ENCODE measurements at places on chromosomes 7 and 10. TPM values are rescaled to one million over a fixed set of nuclear protein-coding genes. Genes with fewer than 3 reads are reported as not detected.

GRCh38 chr7:130071701-130072622, 1.6 kb downstream of the KLHDC10 start:
- DNase-seq, result peak; percentile 62

DNA sequence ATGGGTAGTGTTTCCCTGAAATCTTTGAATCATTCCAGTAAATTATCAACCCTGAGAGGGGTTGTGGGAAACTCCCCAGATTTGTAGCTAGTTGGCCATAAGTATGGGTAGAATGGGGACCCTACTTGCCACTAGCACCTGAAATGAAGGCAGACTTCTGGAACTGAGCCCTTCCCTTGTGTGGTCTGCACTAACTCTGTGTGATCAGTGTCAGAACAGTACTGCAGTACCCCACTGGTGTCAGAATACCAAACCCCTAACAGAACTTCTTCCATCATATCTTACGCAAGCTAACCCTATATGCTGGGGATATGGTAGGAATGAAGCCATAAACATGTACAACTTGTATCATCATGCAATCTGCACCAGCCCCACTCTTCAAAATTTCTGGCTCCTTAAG, 50.8 kb downstream of the ABI1 start:
- DNase-seq, result no peak

GRCh38 chr10:88555190-88555908, 27.8 kb downstream of the RNLS start:
- DNase-seq, result no peak

GRCh38 chr7:142582351-142582750, 166.9 kb upstream of the PRSS1 start:
- no peak for DNase-seq

GRCh38 chr7:111728635-111728995, 166.3 kb upstream of the IMMP2L start:
- DNase-seq, result no peak

DNA sequence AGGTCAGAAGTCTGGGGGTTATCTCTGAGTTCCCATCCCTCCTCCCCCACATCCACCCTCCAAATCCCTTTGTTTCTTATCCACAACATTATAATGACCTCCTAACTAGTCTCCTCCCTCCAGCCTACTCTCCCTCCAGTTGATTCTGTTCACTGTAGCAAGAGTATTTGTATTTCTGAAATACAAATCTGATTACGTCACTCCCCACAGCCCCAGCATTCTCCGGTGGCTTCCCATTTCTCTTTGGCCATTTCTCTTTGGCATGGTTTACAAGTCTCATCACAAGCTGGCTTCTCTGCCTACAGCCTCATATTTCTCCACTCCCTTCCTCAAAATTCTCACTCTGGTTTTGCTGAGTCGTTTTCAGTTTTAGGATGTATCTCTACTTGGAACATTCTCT, 24.6 kb upstream of the MRPS33 start:
- no peak for DNase-seq

- peak; percentile 1 for DNase-seq
Observed at GRCh38 chr10:70583669-70584037, 18.9 kb downstream of the PRF1 start.

- no peak for DNase-seq
Observed at GRCh38 chr7:32958046-32959025, 1.1 kb downstream of the FKBP9 start.

DNA sequence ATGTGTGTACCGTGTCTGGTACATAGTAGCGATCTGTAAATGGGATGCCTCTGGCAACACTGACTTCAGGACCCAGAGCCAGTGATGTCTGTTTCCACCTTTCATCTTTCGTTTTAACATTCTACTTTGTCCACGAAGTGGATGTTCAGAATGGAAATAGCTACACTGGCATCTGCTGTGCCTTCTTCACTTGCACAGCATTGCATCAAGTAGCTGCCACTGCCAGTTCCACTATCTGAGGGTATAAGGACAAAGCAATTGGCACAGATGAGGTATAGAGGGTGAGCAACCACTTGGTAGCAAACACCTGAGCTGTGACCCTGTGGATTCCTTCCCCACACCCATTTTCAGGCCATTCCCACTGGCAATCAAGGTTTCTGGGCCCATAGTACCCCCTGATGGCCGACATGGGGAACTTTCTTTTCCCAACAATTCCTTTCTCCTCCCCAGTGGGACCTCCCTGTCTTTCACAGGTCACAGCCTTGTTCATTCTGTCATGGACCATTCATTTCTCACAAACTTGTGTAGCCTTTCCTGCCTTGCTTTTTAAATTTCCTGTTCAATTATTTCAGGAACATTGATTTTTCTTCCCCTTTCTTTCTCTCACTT, 4.0 kb downstream of the ITGA8 start:
- no peak for DNase-seq

- DNase-seq, result no peak
Observed at GRCh38 chr10:61804414-61804813, 97.1 kb upstream of the ARID5B start.

GRCh38 chr7:152674860-152675758, 832 bp downstream of the XRCC2 start:
- DNase-seq, result peak; percentile 43

- no peak for DNase-seq
Observed at GRCh38 chr7:30048582-30048981, 20.4 kb downstream of the PLEKHA8 start.

DNA sequence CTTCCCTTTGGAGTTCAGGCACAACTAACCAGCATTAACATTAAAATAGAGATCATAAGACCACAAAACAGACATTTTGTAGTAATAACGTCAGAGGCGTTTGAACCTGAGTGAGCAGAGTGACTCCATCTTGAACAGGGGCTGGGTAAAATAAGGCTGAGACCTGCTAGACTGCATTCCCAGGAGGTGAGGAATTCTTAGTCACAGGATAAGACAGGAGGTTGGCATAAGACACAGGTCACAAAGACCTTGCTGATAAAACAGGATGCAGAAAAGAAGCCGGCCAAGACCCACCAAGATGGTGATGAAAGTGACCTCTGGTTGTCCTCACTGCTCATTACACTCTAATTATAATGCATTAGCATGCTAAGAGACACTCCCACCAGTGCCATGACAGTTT, 493.2 kb upstream of the AUTS2 start:
- no peak for DNase-seq

DNA sequence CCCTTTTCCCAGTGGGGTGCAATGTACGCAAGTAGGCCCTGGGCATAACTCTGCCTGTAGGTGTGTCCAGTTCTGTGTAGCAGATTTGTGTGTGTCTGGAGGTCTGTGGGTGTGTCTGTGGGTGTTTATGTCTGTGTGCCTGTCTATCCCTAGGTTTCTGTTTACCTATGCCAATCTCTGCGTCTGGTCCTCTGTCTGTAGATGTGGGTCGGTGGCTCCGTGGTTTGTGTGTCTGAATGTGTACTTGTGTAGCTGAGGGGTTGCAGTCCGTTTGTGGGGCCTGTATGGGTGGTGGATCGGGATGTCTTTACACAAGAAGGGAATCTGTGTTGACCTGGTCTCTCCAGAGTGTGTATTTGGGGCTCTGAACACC, 932 bp downstream of the NYAP1 start:
- no peak for DNase-seq

GRCh38 chr7:43130347-43130746, 17.9 kb downstream of the HECW1 start:
- no peak for DNase-seq

GRCh38 chr7:137953665-137954470, 48.0 kb downstream of the CREB3L2 start:
- DNase-seq, result no peak

DNA sequence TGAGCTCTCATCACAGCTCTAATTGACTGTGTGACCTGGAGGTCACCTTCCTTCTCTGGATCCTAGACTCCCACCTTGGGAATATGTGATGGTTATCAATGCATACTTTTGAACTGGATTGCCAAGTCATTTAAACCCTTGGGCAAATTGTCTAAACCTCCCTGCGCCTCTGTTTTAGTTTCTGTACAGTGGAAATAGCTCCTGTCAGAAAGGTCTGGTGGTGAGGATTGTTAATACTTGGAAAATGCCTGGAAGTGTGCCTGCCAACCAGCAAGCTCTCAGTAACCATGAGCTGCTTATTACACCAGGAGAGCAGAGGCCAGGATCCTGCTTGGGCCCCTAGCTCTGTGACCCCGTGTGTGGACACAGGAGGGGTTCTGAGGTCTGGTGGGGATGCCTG, 108.7 kb upstream of the PPIF start:
- DNase-seq, result no peak

- no peak for DNase-seq
Observed at GRCh38 chr10:106551501-106552062, 612.9 kb downstream of the SORCS1 start.

DNA sequence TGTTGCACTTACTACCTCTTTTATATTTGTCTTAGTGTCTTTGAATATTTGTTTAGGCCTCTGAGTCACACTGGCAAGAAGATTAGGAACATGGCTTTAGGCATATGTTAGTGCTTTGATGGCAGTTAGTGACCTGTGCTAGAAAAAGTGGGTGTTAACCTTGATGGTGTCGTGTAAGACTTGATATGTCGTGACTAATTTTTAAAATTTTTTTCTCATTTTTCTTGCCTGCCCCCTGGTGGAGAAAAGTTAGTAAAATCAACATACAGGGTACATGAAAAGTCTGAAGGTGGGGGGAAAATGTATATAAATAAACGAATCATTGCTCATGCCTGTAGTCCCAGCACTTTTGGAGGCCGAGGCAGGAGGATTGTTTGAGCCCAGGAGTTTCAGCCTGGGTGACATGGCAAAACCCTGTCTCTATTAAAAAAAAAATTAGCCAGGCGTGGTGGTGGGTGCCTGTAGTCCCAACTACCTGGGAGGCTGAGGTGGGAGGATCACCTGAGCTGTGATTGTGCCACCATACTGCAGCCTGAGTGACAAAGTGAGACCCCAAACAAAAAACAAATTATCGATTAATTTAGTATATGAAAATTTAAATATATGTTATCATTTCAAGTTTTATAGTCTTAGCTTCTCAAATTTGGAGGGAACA, 44.6 kb downstream of the TAX1BP1 start:
- peak; percentile 29 for DNase-seq

DNA sequence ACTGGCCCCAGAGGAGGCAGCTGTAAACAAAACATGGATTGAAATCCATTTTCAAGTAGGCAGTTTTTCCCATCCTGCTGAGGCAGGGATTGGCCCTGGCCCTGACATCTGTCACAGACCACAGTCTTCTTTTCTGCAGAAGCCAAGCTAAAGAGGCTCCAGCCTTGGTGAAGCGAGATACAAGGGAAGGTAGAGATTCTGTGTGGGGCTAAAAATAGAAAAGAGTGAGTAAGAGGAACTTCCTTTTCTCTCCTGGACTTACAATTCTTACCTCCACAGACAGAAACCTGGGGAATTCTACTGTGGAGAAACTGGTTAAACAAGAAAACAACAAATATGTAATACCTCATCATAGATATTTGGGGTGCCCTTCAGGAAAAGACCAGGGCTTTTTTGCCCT, 624.8 kb upstream of the FZD8 start:
- no peak for DNase-seq

DNA sequence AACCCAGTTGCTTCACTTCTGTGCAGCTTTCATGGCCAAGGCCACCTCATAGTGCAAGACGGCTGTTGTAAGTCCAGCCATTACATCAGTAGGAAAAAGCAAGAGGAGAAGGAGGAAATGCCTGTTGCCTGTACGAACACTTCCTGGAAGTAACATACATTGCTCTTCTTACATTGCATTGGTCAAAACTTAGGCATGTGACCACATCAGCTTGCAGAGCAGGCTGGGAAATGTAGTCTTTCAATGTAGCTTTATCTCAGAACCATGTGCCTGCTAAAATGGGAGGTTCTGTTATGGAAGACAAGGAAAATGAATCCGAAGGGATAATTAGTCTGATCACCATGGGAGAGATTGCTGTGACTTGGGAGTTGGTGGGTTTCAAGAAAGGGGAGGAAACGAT, 4.3 kb downstream of the SLC29A3 start:
- peak; percentile 21 for DNase-seq

DNA sequence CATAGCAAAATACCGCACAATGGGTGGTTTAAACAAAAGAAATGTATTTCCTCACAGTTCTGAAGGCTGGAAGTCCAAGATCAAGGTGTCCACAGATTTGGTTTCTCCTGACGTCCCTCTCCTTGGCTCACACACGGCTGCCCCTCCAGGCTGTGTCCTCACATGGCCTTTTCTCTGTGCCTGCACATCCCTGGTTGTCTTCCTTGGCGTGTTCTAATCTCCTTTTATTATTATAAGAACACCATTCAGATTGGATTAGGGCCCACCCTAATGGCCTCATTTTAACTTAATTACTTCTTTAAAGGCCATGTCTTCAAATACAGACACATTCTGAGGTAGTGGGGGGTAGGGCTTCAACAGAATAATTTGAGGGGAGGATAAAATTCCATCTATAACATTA, 87.9 kb downstream of the FZD1 start:
- no peak for DNase-seq

GRCh38 chr7:34756691-34757090, 98.7 kb downstream of the NPSR1 start:
- DNase-seq, result no peak

- peak; percentile 19 for DNase-seq
Observed at GRCh38 chr7:155234158-155234492, 63.6 kb upstream of the INSIG1 start.

GRCh38 chr10:4170633-4171314, 385.8 kb upstream of the KLF6 start:
- no peak for DNase-seq

- DNase-seq, result no peak
Observed at GRCh38 chr7:55504093-55504859, 68.0 kb downstream of the VOPP1 start.

GRCh38 chr7:73966941-73967831, 60.8 kb upstream of the ELN start:
- DNase-seq, result no peak

DNA sequence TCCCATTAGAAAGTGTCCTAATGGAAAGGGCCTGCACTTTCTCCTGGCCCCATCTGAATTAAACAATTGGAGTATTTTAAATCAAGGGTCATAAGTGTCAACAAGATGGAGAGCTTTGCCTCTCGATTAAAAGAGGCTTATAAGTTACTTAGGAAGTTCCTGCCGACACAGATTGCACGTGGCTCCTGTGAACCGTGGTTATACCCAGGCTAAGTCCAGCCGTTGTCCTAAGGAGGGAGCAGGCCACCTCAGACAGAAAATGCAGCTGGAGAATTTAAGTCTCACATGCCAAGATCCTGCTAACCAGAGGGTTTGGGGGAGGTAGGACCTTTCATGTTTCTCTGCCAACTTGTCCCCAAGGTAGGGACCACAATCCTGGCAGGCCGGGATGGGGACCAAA, 626.5 kb upstream of the GALNT17 start:
- no peak for DNase-seq

The CXCL12 gene
- total RNA-seq, result not detected

The HOGA1 gene
- not detected for total RNA-seq

The KEL gene
- total RNA-seq, result 0.49 TPM

The ABCB4 gene
- not detected for total RNA-seq

The CACNA2D1 gene
- not detected for total RNA-seq

The ZNF655 gene
- total RNA-seq, result 63.0 TPM

The SPDYE2B gene
- not detected for total RNA-seq

The AQP1 gene
- 0.22 TPM for total RNA-seq

The TMEM225B gene
- total RNA-seq, result 2.2 TPM

The SPAM1 gene
- not detected for total RNA-seq

The ZSWIM8 gene
- total RNA-seq, result 30.0 TPM

The MGAM2 gene
- total RNA-seq, result not detected

The COA1 gene
- total RNA-seq, result 85.6 TPM

The SUGCT gene
- total RNA-seq, result 2.0 TPM

The HUS1 gene
- total RNA-seq, result 37.1 TPM

The WDFY4 gene
- total RNA-seq, result 0.90 TPM

The CCL24 gene
- total RNA-seq, result not detected

The SLC13A1 gene
- total RNA-seq, result not detected

The ACTR1A gene
- total RNA-seq, result 51.3 TPM

Data from activated CD8-positive, alpha-beta T cell treated with anti-CD3 and anti-CD28 coated beads for 36 hours (primary cell).